Neural progenitor cell (in vitro differentiated cells): ENCODE measurements at places on chromosomes 3 and 15.

- no peak overlapping the region for H3K27ac ChIP-seq
- DNase-seq = no peak
- no peaks in the 10 kb centered on the region for H3K4me1 ChIP-seq
- no peaks in the 10 kb centered on the region for H3K36me3 ChIP-seq
- no peaks in the 10 kb centered on the region for H3K27me3 ChIP-seq
Measured at GRCh38 chr3:135753506-135753905, 212.0 kb upstream of the PPP2R3A start.

GRCh38 chr3:71701251-71701762, 23.9 kb downstream of the EIF4E3 start:
- H3K27ac ChIP-seq = no peak overlapping the region
- no peaks in the 10 kb centered on the region for H3K27me3 ChIP-seq
- H3K4me1 ChIP-seq = no peaks in the 10 kb centered on the region
- no peak overlapping the region for H3K4me3 ChIP-seq
- no peaks in the 10 kb centered on the region for H3K36me3 ChIP-seq

GRCh38 chr3:111895071-111895470, 36.0 kb downstream of the PHLDB2 start:
- peak; percentile 46 for DNase-seq
- H3K4me3 ChIP-seq = no peak overlapping the region
- H3K27me3 ChIP-seq = no peaks in the 10 kb centered on the region

DNA sequence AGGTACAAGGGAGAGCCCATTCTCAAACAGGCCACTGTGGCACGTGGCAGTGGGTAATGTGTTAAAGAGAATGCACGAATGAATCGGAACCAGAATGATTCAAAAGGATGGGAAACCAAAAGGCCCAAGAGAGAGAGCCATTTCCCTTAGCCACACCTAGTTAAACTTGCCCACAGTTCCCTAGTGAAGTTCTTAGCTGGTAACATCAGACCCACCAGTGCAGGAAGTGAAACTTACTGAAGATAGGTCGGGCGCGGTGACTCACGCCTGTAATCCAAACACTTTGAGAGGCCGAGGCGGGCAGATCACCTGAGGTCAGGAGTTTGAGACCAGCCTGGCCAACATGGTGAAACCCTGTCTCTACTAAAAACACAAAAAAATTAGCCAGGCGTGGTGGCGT, 97.1 kb downstream of the MEX3B start:
- peaks cover 4% of the 10 kb centered on the region for H3K4me1 ChIP-seq
- no peak overlapping the region for H3K4me3 ChIP-seq
- H3K36me3 ChIP-seq = no peaks in the 10 kb centered on the region
- DNase-seq = no peak
- H3K27ac ChIP-seq = no peak overlapping the region

- peaks cover 15% of the 10 kb centered on the region for H3K27me3 ChIP-seq
- H3K36me3 ChIP-seq = no peaks in the 10 kb centered on the region
Measured at GRCh38 chr3:10457560-10457959, 47.8 kb downstream of the ATP2B2 start.

- H3K27ac ChIP-seq = no peak overlapping the region
- H3K27me3 ChIP-seq = no peaks in the 10 kb centered on the region
- no peak overlapping the region for H3K4me3 ChIP-seq
- peaks cover 12% of the 10 kb centered on the region for H3K4me1 ChIP-seq
- H3K36me3 ChIP-seq = no peaks in the 10 kb centered on the region
Measured at GRCh38 chr15:87567406-87568030, 689.0 kb downstream of the NTRK3 start.

DNA sequence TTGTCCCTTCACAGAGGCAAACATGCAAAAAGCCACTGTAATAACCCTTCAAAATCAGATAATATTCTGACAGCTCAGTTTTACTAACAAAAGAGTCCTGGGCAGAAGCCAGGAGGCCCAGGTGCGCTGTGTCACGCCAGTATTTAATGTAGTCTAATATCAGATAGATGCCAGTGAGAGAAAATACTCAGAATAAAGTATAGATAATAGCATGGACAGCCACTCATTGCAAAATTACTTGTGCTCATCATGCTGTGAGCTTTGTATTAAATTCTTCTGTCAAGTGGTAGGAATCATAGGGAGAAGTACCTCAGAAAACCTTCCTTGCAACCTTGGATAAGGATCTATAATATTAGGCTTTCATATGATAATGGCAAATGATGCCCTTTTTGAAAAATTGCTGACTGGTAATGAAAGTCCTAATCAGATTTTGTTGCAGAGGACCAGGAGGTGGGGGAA, 1154.3 kb downstream of the ROBO1 start:
- no peak for DNase-seq
- H3K27me3 ChIP-seq = no peaks in the 10 kb centered on the region

DNA sequence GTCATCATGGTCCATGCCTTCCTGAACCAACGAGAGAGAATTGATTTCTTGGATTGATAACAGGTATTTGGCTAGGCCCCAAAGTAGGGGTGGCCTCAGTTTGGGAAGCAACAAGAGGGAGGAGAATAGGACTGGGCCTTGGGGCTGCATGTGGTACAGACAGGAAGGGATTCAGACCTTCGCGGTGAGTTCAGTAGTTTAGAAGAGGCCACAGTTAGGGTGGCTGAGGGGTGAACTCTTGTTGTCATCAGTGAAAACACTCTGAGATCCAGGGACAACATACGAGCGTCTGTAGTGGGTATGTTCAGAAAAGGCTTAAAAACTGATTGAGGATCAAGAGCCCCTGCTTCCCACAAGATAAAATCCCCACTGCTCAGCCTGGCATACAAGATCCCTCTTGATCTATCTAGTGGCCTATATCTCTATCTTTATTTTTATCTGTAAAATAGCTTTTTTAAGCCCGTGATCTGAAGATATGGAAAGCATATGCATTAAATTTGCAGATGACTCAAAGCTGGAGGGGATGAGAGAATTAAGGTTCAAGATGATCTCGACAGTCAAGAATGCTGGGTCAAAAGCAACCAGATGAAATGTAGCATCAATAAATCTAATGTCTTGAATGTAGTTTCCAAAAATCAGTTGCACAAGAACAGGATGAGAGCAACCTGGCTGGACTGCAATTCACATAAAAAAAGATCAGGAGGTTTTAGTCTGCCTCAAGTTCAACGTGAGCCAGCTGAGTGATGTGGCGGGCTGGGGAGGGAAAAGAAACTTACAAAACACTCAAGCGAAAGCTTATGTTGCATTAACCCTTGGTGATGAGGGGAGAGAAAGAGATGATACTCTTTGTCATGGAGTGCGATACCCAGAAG, 221.1 kb upstream of the TLE3 start:
- H3K4me3 ChIP-seq = no peak overlapping the region
- no peak overlapping the region for H3K27ac ChIP-seq
- H3K27me3 ChIP-seq = no peaks in the 10 kb centered on the region

DNA sequence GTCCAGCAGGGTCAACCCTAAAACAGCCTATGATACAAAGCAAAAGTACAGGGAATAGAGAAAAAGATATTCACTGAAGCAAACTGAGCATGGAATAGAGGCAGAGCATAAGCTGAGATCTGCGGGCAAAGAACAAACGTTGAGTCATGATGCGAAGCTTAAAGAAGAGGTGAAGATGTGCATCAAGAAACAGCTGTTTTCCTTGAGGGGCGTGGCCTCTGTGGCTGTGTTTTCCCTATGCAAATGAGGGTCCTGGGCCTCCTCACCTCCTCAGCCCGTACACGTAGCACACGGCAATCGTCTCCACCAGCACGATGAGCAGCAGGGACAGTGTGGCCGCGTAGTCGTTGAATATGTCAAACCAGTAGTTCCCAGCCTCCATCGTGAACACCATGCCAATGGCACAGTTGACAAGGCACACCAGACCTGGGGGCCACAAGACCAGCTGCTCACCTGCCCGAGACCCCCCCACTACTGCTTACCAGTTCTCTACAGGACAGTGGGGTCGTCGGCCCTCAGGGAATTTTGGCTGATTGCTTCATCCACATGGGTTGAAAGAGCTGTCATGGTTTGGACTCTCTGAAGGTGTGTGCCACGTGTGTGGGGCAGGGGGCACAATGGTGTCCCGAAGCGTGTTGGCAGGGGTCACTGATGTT, 33.6 kb downstream of the SLC6A20 start:
- H3K27me3 ChIP-seq = no peaks in the 10 kb centered on the region
- no peaks in the 10 kb centered on the region for H3K36me3 ChIP-seq
- DNase-seq = no peak
- H3K27ac ChIP-seq = no peak overlapping the region
- H3K4me3 ChIP-seq = no peak overlapping the region

- DNase-seq = no peak
- H3K4me1 ChIP-seq = no peaks in the 10 kb centered on the region
- H3K4me3 ChIP-seq = no peak overlapping the region
- no peak overlapping the region for H3K27ac ChIP-seq
- no peaks in the 10 kb centered on the region for H3K36me3 ChIP-seq
Measured at GRCh38 chr15:52499506-52499905, 29.2 kb downstream of the MYO5A start.

DNA sequence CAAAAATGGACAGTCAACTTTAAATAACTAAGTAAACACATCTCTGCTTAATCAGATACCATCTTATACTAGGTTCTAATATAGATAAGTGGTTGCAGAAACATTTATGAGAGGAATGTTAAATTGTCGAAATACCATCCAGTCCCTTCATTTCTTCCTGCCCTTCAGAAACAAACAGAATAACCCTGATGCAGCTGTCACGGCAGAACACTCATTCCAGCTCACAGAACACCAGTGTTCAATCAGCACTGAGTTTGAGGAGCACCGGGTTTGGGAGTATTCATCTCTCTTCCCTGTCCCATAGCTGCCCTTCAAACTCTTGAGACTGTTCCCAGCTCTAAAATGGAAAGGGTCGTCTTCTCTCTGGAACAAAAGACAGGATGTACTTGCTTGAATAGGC, 61.1 kb upstream of the TSEN2 start:
- H3K4me3 ChIP-seq = no peak overlapping the region
- no peaks in the 10 kb centered on the region for H3K27me3 ChIP-seq
- DNase-seq = no peak
- H3K4me1 ChIP-seq = peaks cover 9% of the 10 kb centered on the region

DNA sequence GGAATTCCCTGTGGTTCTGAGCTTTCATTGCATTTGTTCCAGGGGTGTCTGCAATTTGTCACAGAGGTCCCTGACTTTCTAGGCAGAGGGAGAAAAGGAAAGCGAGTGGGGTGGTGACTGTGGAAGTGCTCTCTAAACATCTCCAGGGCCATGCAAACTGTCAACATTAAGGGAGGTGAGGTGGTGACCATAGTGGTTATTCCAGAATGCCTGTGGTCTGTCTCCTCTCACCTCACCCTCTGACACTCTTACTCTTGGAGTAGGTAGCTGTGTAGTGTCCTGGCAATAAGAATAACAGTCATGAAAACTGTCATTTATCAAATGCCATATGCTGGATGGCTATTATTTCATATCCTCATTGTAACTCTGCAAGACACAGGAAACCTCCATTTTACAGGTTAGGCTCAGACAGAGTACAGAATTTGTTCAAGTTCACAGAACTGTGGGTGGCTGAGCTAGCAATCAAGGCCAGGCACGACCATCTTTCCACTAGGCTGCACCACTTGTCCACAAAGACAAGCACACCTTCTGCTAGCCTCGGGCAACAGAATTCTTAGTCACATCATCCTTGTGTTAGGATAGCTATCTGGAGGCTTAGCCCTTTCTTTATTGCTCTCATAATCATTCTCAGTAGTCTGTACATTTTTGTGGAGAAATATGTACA, 179.4 kb downstream of the CD47 start:
- no peak overlapping the region for H3K27ac ChIP-seq
- H3K4me3 ChIP-seq = no peak overlapping the region
- no peaks in the 10 kb centered on the region for H3K27me3 ChIP-seq
- H3K4me1 ChIP-seq = no peaks in the 10 kb centered on the region

DNA sequence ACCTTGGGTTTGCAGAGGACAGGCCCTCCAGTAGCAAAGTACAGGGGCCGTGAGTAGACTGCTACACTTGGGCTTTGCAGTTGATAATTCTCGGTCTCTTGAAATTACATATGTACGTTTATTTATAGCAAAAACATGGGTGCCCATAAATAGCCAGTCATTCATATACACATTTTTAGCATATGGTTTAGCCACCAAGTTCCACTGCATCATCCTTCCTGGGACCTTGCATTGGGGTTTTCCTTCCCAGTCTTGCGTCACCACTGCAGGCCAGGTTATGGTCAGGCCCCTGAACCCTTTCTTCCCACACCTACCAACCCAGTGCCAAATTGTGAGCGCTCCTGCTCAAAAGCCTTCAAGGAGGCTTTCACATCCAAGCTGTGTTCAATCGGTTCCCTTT, 12.7 kb downstream of the KLHL25 start:
- H3K4me1 ChIP-seq = peaks cover 45% of the 10 kb centered on the region
- H3K27ac ChIP-seq = no peak overlapping the region
- H3K36me3 ChIP-seq = no peaks in the 10 kb centered on the region
- no peaks in the 10 kb centered on the region for H3K27me3 ChIP-seq
- H3K4me3 ChIP-seq = no peak overlapping the region

- H3K4me1 ChIP-seq = peaks cover 13% of the 10 kb centered on the region
- DNase-seq = no peak
- H3K4me3 ChIP-seq = no peak overlapping the region
- no peaks in the 10 kb centered on the region for H3K36me3 ChIP-seq
- H3K27ac ChIP-seq = no peak overlapping the region
Measured at GRCh38 chr3:194343561-194343893, 7.6 kb downstream of the CPN2 start.

- H3K4me3 ChIP-seq = no peak overlapping the region
- no peaks in the 10 kb centered on the region for H3K4me1 ChIP-seq
- H3K27me3 ChIP-seq = no peaks in the 10 kb centered on the region
- no peak for DNase-seq
- no peak overlapping the region for H3K27ac ChIP-seq
Measured at GRCh38 chr15:74626752-74627692, 11.4 kb downstream of the CLK3 start.

DNA sequence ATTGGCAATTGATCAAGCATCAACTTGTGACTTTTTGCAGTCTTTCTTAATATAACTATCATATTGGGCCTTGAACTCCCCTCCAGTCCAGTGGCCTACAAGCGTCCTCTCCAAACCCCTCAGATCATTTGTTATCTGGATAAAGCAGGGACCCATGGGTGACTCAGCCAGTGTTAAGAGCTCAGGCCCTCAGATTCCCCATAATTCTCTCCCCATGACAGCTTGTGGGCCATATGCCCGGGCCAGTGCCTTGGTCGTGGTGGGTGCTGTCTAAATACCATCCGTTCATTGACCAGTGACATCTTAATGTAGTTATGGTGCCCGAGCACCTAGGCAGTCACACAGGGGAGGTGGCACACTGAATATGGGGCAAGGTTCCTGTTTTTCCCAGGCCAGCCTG, 18.1 kb downstream of the MCF2L2 start:
- H3K27ac ChIP-seq = no peak overlapping the region
- no peaks in the 10 kb centered on the region for H3K36me3 ChIP-seq
- no peaks in the 10 kb centered on the region for H3K27me3 ChIP-seq
- no peak overlapping the region for H3K4me3 ChIP-seq
- DNase-seq = no peak
